Naive thymus-derived CD8-positive, alpha-beta T cell (primary cell): ENCODE measurements at places on chromosomes 11 and 22. TPM values are rescaled to one million over a fixed set of nuclear protein-coding genes. Genes with fewer than 3 reads are reported as not detected.
A peak's percentile ranks its signal among the peaks of the same experiment; 100 is the strongest.

DNA sequence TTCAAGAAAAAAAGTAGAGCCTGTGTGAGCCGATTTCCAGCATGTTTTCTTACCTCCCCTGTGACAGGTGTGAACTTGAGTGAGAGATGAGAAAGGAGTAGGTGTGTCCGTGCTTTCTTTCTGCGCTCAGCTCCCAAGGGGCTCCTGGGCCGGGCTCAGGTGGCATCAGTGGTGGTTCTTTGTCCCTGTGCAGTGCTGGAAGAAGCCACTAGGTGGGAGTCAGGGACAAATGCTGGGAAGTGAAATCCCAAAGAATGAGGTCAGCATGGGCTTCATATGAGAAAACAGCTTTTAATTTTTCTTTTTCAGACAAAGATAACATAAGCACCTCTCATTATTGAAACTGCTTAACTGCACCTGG, 57.8 kb downstream of the PPFIBP2 start:
- peaks cover 23% of the 10 kb centered on the region for H3K36me3 ChIP-seq
- no peak overlapping the region for H3K27ac ChIP-seq
- H3K4me1 ChIP-seq, result peaks cover 22% of the 10 kb centered on the region
- no peak for DNase-seq
- peaks cover 35% of the 10 kb centered on the region for H3K27me3 ChIP-seq
- H3K4me3 ChIP-seq, result no peak overlapping the region

DNA sequence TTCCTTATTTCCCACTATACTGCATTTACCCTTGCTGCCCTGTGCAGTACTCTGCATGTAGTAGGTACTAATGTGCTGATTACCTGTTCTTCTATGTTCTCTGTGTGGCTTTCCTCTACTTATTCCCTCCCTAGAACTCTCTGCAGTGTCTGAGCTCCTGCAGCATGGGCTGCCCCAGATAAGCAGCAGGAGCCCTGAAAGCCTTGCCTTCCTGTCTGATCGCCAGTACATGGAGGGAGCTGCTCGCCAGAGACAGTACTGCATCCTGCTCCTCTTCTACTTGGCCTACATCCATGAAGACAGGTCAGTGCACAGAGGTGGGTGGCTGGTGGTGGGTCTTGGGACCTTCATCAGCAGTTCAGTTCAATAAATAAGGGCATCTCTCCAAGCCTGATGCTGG, 42.2 kb upstream of the CCDC134 start:
- no peaks in the 10 kb centered on the region for H3K36me3 ChIP-seq
- H3K4me1 ChIP-seq, result no peaks in the 10 kb centered on the region
- no peak overlapping the region for H3K27ac ChIP-seq
- DNase-seq, result no peak
- no peaks in the 10 kb centered on the region for H3K27me3 ChIP-seq
- no peak overlapping the region for H3K4me3 ChIP-seq

DNA sequence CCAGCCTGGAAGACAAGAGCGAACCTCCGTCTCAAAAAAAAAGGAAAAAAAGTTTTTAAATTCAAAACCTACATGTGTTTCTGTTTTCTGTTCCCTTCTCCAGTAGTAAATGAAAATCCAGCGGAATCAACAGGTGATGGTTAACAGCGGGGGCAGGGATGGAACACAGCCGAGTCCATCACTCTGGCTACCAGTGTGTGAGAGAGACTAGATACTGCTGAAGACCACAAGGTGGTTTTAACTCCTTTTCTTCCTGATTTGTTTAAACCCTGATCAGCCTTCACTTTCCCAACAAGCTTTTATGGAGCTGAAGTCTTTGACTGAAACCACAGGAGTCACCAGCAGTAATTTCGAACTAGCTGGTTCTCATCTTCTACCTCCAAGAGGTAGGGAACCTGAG, 3.6 kb upstream of the ARHGAP32 start:
- no peak overlapping the region for H3K4me3 ChIP-seq
- peaks cover 14% of the 10 kb centered on the region for H3K36me3 ChIP-seq
- no peak overlapping the region for H3K27ac ChIP-seq
- no peaks in the 10 kb centered on the region for H3K27me3 ChIP-seq

DNA sequence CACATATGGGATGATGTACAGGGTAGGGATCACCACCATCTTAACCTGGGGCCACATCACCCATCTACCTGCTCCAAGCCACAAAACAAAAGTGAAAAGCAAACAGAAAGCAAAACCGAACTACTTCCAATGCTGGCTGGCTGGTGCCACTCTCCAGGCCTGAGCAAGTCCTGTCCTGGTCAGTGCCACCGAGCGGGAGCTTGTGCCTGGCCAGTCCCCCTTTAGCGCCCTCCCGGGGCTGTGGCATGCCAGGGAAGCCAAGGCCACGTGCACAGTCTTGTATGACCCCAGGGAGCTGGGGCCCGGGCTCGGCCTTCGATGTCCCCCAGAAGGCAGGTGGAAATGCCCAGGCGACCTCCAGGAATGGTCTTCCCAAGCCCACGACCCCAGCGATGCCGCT, 17.9 kb upstream of the NAP1L4 start:
- H3K27ac ChIP-seq, result peak overlapping the region; percentile 43
- peak overlapping the region; percentile 26 for H3K4me3 ChIP-seq
- H3K27me3 ChIP-seq, result no peaks in the 10 kb centered on the region

DNA sequence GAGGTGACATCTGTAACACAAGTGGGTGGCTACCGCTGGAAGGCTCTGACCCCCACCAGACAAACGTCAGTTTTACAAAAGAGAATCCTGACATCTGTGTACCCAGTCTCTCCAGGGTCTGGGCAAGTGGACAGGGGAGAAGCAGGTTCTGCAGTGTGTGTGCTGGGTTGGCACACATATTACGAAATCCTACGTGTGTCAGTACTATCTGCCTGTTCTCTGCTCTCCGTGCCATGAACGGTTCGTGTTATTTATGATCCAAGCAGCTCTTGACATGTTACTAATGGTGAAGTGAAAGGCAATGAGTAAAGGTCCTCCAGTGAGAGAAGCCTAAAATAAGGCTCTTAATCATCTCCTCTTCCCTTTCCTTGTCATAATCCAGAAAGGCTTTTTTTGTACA, 201.5 kb upstream of the MTMR2 start:
- peaks cover 78% of the 10 kb centered on the region for H3K4me1 ChIP-seq
- H3K27me3 ChIP-seq, result no peaks in the 10 kb centered on the region
- no peak for DNase-seq
- H3K27ac ChIP-seq, result peak overlapping the region; percentile 71

DNA sequence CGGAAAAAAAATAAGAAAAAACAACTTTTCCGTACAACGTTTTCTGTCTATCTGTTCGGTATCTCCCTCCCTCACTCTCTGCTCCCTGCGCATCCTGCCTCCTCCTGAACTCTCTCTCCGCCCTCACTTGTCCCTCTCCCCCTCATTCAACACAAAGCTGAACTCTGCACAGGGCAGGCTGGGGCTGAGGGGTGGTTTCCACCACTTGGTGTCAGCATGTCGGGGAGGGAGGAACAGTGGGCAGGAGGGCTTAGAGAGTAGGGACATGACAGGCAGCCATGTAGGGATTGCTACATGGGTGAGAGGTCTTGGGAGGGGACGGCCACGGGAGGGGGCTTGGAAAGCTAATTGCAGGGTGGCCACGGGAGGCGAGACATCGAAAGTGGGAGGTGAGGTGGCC, 17.6 kb downstream of the SLC22A12 start:
- H3K4me3 ChIP-seq, result no peak overlapping the region
- H3K4me1 ChIP-seq, result peaks cover 10% of the 10 kb centered on the region
- DNase-seq, result no peak
- H3K27me3 ChIP-seq, result no peaks in the 10 kb centered on the region

- no peaks in the 10 kb centered on the region for H3K4me1 ChIP-seq
- H3K4me3 ChIP-seq, result no peak overlapping the region
- H3K36me3 ChIP-seq, result no peaks in the 10 kb centered on the region
- H3K27me3 ChIP-seq, result peaks cover 8% of the 10 kb centered on the region
Observed at GRCh38 chr11:120314861-120315260, 10.2 kb upstream of the TLCD5 start.

GRCh38 chr11:71333473-71333872, 81.1 kb upstream of the SHANK2 start:
- no peak overlapping the region for H3K4me3 ChIP-seq
- peaks cover 5% of the 10 kb centered on the region for H3K27me3 ChIP-seq
- no peak overlapping the region for H3K27ac ChIP-seq
- H3K36me3 ChIP-seq, result peaks cover 6% of the 10 kb centered on the region

DNA sequence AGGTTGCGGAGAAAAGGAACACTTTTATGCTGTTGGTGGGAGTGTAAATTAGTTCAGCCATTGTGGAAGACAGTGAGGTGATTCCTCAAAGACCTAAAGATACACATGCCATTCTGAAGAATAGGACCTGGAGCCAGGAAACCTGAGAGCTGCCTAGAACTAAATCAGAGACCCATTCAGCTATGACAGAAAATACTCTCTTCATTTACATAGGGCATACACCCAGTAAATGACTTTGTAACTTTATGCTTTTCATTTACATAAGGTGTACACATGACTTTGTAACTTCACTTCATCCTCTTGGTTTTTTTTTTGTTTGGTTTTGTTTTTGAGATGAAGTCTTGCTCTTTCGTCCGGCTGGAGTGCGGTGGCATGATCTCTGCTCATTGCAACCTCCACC, 25.1 kb upstream of the APLNR start:
- H3K36me3 ChIP-seq, result peaks cover 18% of the 10 kb centered on the region
- peaks cover 20% of the 10 kb centered on the region for H3K27me3 ChIP-seq
- DNase-seq, result no peak
- no peak overlapping the region for H3K4me3 ChIP-seq
- H3K4me1 ChIP-seq, result no peaks in the 10 kb centered on the region
- no peak overlapping the region for H3K27ac ChIP-seq

GRCh38 chr11:22472306-22472705, 134.1 kb downstream of the SLC17A6 start:
- no peaks in the 10 kb centered on the region for H3K36me3 ChIP-seq
- H3K27ac ChIP-seq, result no peak overlapping the region
- no peaks in the 10 kb centered on the region for H3K4me1 ChIP-seq

Gene OLFML1
- total RNA-seq, result not detected

DNA sequence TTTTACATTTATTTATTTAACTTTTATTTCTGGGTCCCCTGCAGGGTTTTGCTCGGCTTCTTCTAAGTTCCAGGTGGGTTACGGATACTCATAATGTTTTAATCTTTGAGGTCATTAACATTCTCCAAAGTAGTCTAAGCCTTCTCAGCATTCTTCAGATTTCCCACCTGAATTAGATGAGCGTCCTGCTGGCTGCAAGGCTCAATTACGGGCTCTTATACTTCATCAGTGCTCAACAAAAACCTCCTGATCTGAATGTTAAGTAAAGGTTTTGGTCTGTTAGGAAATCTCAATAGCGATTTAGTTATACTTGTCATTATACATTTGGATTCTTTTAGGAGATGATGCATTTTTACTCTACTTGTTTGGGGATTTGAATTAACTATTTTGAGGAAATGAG, 27.3 kb upstream of the NFRKB start:
- no peak overlapping the region for H3K27ac ChIP-seq
- H3K4me3 ChIP-seq, result no peak overlapping the region
- no peaks in the 10 kb centered on the region for H3K27me3 ChIP-seq
- H3K4me1 ChIP-seq, result peaks cover 9% of the 10 kb centered on the region

- peak overlapping the region; percentile 59 for H3K4me3 ChIP-seq
- H3K27ac ChIP-seq, result peak overlapping the region; percentile 95
- H3K27me3 ChIP-seq, result no peaks in the 10 kb centered on the region
- peaks cover 52% of the 10 kb centered on the region for H3K4me1 ChIP-seq
- H3K36me3 ChIP-seq, result peaks cover 2% of the 10 kb centered on the region
Observed at GRCh38 chr11:62613291-62613778, 278 bp downstream of the ROM1 start.

Gene POLR3H
- total RNA-seq, result 50.5 TPM

- H3K4me1 ChIP-seq, result no peaks in the 10 kb centered on the region
- no peak for DNase-seq
- peaks cover 17% of the 10 kb centered on the region for H3K36me3 ChIP-seq
- H3K27me3 ChIP-seq, result no peaks in the 10 kb centered on the region
- peak overlapping the region; percentile 73 for H3K27ac ChIP-seq
- H3K4me3 ChIP-seq, result no peak overlapping the region
Observed at GRCh38 chr22:40363059-40363458, 7.3 kb upstream of the SGSM3 start.

Gene RTN4R
- 5.0 TPM for total RNA-seq

- H3K4me3 ChIP-seq, result no peak overlapping the region
- H3K4me1 ChIP-seq, result peaks cover 16% of the 10 kb centered on the region
- no peak for DNase-seq
Observed at GRCh38 chr11:65378208-65378927, 4.1 kb downstream of the SLC25A45 start.

GRCh38 chr22:42814215-42814614, 42.9 kb downstream of the ARFGAP3 start:
- H3K27me3 ChIP-seq, result no peaks in the 10 kb centered on the region
- H3K27ac ChIP-seq, result no peak overlapping the region
- DNase-seq, result no peak

- no peaks in the 10 kb centered on the region for H3K27me3 ChIP-seq
- DNase-seq, result no peak
- no peak overlapping the region for H3K4me3 ChIP-seq
- peaks cover 13% of the 10 kb centered on the region for H3K36me3 ChIP-seq
- H3K4me1 ChIP-seq, result peaks cover 23% of the 10 kb centered on the region
Observed at GRCh38 chr11:126329644-126330211, 25.8 kb upstream of the ST3GAL4 start.

DNA sequence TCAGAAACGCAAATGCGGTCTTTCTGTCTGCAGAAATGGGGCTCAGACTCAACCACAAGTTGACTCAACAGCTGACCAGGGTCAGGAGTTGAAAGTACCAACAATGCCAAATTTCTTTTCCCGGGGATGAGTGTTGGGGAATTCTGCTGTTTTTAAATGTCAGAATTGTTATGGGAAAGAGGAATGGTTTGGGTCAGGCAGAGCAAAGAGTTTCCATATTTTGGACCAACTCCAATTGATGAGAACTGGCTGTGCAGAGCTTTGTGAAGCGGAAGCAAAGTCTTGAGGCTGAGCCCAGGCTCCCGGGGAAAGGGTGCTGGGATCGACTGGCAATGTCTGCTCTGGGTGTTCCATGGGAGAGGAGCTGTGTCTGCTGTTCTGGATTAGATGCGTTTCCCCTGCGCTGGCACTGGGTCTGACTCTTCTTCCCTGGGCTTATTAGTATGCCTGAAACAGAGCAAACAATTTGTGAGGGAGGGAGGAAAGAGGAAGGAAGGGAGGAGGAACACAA, 36.2 kb downstream of the TXN2 start:
- H3K4me3 ChIP-seq, result no peak overlapping the region
- H3K27me3 ChIP-seq, result no peaks in the 10 kb centered on the region
- H3K27ac ChIP-seq, result no peak overlapping the region
- no peak for DNase-seq
- no peaks in the 10 kb centered on the region for H3K36me3 ChIP-seq
